ENCODE measurements at places on chromosomes 3 and 15.

DNA sequence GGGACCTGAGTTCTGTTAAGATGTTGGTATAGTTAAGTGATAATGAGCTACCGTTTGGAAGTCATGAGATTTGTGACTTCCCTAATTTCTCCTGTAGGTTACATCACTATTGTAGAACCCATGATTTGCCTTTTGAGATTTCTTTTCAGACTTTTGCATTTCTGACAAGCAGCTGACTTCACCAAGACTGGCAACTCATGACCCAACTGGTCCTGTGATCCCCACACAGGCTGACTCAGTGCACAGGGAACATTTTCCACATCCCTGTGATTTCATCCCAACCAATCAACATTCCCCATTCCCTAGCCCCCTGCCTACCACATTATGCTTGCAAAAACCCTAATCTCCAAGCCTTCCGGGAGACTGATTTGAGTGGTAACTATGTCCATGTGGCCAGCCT, 242.1 kb upstream of the PDZRN3 start:
- DNase-seq, result no peak

GRCh38 chr3:31925271-31925630, 55.8 kb downstream of the OSBPL10 start:
- no peak for DNase-seq

GRCh38 chr15:64775551-64776401, at the start of gene RBPMS2:
Gene RBPMS2 (minus strand): TSS chr15:64775589. CDS start chr15:64775319, 270 bp downstream.
- DNase-seq, result no peak

- no peak for DNase-seq
Measured at GRCh38 chr3:33937628-33938027, 139.2 kb downstream of the PDCD6IP start.

DNA sequence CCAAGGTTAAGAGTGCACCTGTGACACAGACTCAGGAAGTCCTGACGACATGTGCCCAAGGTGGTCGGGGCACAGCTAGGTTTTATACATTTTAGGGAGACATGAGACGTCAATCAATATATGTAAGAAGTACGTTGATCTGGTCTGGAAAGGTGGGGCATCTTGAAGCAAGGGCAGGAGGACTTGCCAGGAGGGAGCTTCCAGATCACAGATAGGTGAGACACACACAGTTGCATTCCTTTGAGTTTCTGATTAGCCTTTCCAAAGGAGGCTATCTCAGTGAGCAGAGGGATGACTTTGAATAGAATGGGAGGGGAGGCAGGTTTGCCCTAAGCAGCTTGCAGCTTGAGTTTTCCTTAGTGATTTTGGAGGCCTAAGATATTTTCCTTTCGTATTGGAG, 257.4 kb downstream of the CGGBP1 start:
- no peak for DNase-seq

DNA sequence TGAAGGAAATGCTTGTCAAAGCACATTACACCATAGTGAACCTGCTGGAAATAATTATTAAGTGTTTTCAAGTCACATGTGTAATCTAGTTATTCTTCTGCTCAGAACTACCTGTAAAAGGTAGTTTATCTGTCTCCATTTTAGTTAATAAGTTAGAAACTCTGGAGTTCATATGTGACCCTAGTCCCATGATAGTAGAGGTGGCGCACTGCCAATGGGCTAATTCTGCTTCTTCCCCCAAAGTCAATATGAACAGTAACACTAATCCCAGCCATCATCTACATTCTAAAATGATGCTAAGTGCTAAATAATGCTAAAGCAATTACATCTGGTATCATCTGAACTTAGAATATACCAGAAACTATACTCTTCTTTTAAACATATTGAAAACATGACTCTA, 361.0 kb upstream of the NECTIN3 start:
- no peak for DNase-seq

DNA sequence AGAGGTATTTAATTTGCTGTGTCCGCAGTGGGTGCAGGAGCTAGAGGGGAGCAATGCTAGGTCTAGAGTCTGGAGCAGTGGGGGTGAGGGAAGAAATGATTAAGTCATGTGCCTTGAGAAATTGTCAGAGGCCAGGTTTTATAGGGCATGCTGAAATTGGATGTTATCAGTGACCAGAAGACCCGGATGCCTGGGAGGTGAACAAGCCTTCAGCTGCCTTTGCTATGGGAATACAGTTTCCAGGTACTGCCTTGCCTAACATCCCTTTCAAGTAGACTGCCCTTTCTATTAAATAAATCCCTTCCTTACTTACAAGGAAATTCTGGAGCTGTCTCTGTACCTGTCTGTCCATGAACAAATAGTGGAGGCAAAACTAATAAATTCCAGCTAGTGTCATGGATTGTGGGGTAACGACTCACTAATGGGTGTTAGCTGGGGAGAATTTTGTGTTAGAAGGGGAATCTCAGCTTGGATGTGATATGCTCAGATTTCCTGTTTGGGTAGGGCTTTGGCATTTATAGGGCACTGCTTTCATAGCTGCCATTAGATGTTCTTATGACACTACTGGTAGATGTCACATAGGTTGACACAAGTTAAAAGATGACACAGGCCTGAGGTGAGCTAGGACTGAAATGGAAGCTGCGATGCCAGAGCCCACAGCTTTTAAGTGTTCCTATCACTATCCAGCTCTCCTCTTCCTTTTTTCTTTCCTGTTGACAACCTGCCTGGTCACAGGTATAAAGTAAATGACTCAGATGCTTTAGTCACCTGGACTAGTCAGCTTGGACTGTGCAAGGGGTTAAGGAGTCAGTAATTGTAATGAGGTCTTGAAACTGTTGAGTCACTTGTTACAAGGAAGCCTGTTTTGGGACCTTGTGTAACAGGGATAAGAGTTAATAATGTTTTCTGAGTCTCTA, 21.3 kb downstream of the CHD2 start:
- no peak for DNase-seq

DNA sequence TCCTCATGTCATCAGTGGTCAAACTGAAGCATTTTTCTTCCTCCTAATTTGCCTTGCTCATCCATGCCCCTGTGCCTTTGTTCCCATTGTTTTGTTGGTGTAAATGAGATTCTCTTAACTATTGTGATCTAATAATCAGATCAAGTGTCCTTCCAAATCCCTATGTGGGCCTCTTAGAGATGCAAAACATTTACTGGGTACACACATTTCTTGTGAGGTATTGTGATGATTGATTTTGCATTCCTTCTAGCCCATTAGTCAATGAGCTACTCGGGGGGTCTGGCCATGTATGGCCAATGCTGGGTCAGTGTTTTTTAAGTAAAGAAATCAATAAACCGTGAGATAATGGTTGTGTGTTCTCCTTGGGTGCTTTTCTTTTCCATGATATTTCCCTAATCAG, 580.4 kb downstream of the VGLL3 start:
- DNase-seq, result no peak

DNA sequence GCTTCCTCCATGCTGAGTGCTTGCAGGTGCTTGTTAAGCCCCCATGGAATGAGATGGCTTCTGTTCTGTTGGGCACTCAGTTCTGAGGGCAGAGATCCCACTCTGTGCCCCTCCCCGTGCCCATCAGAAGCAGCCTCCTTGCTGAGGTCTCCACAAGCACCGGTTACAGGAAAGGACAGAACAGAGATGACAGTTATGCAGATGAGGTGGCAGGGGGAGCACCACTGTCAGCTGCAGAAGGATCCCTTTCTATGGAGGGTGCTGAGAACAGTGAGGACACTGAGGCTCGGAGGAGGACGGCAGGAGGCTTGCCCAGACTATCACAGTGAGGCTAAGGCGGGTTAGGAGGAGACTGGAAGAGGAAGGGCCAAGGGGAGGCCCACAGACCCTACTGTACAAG, 12.4 kb downstream of the CACNA2D2 start:
- DNase-seq, result no peak

- DNase-seq, result no peak
Measured at GRCh38 chr3:31924610-31925270, 56.3 kb downstream of the OSBPL10 start.

DNA sequence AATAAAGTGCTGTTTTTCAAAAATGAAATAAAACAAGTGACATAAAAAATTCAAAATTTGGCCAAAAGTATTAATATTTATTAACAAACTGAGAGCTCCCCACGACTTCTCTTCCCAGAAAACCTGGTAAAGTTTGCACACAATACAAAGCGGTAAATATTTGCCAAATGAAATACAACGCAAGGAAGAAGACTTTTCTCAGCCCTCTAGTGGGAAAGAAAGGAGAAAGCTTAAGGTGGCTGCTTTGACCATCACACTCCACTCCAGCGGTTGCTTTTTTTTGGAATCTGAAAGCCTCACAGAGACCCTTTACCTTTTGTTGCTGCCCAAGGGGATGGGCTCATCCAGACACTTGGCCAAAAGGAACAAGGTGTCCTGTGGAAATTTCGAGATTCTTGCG, 1.1 kb upstream of the GK5 start:
- no peak for DNase-seq

- no peak for DNase-seq
Measured at GRCh38 chr3:14371573-14372474, 30.6 kb upstream of the SLC6A6 start.

DNA sequence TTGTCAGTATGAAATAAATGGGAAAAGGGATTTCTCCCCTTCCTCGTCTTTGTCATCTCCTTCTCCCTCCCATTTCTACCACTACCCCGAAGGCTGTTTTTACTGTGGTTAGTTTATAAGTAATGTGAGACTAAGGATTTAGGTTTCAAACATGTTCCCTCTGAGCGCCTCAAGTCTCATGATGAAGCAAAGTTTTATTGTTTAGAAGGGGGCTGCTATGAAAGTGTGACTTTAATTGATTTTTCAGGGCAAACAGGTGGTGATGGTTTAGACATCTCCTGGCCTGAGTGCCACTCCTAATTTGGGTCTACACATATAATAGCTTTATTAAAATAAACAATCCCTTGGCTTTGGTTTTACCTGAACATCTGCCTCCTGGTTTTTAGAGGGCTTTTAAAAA, 185.5 kb downstream of the MCTP2 start:
- DNase-seq, result no peak

- no peak for DNase-seq
Measured at GRCh38 chr3:157311633-157312375, 124.8 kb upstream of the PTX3 start.

GRCh38 chr3:21830541-21830940, 79.5 kb upstream of the ZNF385D start:
- DNase-seq, result no peak

DNA sequence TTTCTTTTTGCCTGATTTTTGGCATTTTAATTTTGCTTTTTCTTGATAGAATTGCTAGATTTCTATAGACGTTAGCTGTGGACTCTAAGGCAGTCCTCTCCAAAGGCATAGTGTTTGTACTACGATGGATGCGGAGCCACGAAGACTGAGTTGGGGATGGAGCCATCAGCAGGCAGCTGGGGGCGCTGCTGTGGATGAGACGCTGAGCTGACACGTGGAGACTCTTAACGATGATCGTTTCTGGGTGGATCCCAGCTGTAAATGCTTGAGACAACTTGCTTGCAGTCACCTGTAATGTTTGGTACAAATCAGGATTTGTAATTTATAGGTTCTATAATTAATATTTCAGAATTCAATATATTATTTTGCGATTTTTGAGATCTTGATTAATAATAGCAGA, 13.3 kb upstream of the PPP1R2 start:
- DNase-seq, result no peak

DNA sequence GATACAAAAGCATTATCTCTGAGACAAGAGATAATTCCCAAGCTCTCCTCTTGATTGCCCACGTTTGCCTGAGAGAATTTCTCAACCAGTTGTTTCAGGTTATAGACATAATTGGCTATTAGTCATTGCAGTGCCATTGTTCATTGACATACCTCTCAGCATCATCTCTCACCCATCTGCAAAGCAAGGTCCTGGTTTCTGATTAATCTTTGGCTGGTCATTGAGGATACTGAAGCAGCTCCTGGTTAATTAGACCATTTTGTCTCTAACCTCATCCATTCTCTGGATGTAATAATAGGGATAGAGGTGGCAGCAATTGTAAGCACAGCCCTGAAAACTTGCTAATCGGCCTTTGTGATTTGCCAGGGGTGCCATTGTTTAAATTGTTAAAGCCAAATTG, 104.2 kb downstream of the CNTN6 start:
- no peak for DNase-seq

DNA sequence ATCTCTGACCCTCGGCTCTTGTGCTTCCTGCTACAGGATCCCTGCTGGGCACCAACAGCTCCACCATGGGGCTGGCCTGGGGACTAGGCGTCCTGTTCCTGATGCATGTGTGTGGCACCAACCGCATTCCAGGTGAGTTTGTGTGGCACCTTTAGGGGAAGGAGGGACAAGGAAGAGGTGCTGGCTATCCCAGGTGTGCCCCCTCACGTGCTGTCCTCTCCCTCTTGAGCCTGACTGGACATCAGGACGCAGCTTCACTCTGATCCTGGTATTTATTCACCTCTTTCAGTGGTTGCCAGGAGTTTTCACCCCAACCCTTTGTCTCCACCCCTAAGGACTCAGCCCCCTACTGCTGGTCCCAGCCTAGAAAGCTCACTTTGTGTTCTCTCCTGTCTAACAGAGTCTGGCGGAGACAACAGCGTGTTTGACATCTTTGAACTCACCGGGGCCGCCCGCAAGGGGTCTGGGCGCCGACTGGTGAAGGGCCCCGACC, 960 bp downstream of the THBS1 start:
- DNase-seq, result no peak

DNA sequence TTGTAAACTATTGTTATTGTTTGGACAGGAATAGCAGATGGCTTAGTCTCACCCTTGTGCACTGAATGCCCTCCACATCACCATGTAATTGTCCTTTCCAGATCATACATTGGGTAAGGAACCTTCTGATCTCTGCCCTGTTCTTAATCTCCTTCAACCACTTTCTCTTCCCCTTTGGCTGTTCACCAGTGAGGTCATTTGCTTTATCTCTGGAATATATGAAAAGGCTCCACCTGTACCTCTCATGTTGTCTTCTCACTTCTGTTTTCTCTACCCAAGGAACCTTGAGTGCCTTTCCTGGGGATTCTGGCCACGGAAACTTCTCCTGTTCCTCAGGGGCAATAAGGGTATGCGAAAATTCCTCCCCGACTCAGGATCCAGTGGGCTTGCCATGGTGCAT, 28.5 kb downstream of the MCTP2 start:
- DNase-seq, result no peak
